Naive thymus-derived CD8-positive, alpha-beta T cell (primary cell): ENCODE measurements at places on chromosomes 6 and 20. TPM values are rescaled to one million over a fixed set of nuclear protein-coding genes. Genes with fewer than 3 reads are reported as not detected.

- DNase-seq = no peak
Measured at GRCh38 chr6:128118401-128118800, 217.5 kb upstream of the THEMIS start.

GRCh38 chr6:21928827-21929226 is 335.3 kb downstream of the SOX4 start:
- no peak for DNase-seq

- no peak for DNase-seq
Measured at GRCh38 chr6:141445928-141446628, 686.6 kb upstream of the GJE1 start.

DNA sequence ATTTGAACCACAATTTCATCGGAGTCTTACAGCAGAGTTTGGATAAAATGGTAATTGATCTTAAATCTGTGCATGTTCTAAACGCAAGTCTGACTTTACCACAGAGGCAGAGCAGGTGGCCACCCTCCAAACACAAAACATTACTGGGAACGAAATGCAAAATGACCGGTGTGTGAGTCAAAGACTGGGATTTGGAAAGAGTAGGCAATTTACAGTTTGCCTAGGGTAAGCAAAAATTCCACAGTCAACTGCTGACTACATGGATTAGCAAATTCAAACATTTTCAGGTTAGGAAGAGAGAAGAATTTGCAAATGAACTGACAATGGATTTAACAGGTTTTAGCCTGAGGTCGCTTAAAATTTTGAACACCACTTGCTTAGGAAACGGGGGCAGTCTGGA is 444.4 kb downstream of the HDGFL1 start:
- no peak for DNase-seq

- no peak for DNase-seq
Measured at GRCh38 chr6:124903797-124904196, 58.4 kb upstream of the RNF217 start.

- no peak for DNase-seq
Measured at GRCh38 chr20:58149437-58150091, 78.9 kb downstream of the ANKRD60 start.

Gene ACOT8
- total RNA-seq = 33.3 TPM

GRCh38 chr20:38987777-38988176 is 25.6 kb downstream of the DHX35 start:
- DNase-seq = no peak

- no peak for DNase-seq
Measured at GRCh38 chr6:150201285-150201684, 58.4 kb downstream of the PPP1R14C start.

GRCh38 chr20:61306937-61307475 is 54.9 kb downstream of the CDH4 start:
- DNase-seq = no peak

GRCh38 chr6:154786144-154786868 is 53.1 kb downstream of the SCAF8 start:
- DNase-seq = no peak

- no peak for DNase-seq
Measured at GRCh38 chr6:6790891-6791290, 202.4 kb downstream of the LY86 start.

Gene BPIFA1
- not detected for total RNA-seq

Gene APOM
- 3.1 TPM for total RNA-seq

Gene CLVS2
- total RNA-seq = not detected

DNA sequence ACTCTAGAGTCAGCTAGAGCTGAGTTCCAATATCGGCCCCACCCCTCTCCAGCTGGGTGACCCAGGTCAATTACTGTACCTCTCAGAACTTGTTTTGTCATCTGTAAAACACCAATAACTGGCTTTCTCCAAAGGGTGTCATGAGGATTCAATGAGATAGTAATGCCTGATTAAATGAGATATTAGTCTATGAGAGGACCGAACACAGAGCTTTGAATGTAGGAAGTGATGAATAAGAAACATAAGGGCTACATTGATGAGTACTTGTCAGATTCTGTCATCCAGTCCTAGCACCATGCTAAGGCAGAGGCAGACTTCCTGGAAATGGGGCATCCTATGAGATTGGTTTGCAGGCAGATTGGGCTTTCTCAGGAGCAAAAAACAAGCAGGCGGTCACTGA is 20.2 kb downstream of the BPI start:
- DNase-seq = no peak

Gene TMEM74B
- not detected for total RNA-seq
